ENCODE measurements at places on chromosomes 12 and 14.

GRCh38 chr14:103737432-103738045 lies 21.9 kb downstream of the ZFYVE21 start:
- DNase-seq = no peak

DNA sequence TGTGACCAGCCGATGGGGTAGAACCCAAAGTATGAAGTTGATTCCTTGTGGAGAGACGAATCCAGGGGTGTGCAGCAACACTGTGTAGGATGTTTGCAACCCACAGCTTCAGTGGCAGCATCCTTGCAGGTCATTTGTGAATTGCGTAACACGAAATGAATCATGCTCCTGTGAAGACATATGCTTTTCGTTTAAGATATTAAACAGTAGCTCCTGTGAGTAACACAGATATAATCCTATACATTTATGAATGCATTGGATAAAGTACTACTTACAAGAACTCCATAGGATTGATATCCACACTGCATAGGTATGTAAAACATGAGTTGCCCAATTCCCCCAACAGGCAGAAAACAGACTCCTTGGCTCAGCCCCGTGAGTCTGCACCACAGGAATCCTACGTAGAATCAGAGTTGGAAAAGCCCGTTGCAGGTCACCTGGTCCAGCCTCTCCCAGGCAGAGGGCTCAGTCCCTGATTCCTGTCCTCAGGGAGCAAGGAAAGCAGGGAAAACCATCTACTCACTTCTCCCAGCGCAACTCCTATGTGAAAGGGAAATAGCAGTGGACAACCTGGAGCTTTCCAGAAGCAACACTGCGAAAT lies 75.8 kb downstream of the GPATCH2L start:
- no peak for DNase-seq

DNA sequence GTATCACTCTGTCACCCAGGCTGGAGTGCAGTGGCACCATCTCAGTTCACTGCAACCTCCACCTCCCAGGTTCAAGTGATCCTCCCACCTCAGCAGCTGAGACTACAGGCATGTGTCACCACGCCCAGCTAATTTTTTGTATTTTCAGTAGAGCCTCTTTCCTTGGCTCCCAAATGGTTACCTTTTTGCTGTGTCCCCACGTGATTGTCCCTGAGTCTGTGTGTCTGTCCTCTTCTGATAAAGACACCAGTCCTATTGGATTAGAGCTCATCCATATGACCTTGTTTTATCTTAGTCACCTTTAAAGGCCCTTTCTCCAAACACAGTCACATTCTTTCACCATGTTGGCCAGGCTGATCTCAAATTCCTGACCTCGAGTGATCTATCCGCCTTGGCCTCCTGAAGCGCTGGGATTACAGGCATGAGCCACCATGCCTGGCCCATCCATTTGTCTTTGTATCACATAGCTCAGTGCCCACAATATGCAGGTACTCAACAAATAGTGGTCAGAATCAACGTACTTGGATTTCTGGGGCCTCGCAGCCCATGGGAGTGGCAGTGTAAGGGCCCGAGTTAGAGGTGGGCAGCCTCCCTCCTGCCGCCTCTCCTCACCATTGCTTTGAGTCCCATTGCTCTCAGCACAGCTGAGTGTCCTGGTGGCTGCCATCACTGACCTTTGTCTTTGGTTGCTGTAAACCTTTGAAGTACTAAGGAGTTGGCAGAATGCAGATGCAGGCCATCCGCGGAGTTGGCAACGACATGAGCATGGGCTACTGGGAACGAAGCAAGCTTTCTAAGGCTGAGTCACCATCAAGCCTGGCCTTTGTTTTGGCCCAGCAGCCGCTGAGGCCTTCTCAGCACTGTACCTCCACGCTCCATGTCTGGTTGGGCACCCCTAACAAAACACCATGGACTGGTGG lies 9.3 kb downstream of the TPCN1 start:
- no peak for DNase-seq

GRCh38 chr12:27431185-27431584 lies 15.4 kb upstream of the SMCO2 start:
- no peak for DNase-seq

DNA sequence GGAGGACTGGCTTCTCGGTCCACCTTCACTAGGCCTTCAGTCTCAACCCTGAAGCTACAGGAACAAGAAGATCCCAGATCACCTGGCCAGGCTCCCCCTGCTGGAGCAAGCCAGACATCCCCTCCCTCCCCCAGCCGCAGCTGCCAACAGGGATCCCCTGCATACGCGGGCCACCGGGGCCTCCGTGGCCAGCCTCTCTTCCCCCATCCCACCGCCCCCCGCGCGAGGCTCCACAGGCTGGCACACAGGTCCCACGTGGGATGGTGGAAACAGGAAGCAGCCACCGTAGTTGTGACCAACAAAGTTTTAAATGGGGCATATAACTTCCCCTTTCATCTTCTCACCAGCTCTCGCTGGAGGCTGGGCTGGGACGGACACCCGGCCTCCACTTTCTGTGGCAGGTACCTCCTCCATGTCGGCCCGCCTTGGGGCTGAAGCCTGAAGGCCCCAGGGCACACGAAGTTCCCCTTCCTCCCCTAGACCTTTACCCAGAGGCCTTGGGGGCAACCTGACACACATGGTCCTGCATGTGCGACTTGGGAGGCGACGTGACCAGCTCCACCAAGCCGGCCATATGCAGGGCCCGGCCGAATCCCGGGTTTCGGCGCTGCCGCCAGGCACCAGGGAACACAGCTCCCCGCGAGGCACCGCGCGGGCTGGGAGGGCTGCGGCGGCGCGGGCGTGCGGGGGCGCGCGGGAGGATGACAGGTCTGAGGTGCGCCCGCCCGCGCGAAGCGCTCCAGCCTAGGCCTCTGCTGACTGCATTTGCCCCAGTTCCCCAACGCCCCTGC lies 44.4 kb upstream of the PNMA1 start:
- peak; percentile 72 for DNase-seq

GRCh38 chr14:37447883-37448391 lies 147.1 kb downstream of the FOXA1 start:
- DNase-seq = no peak

GRCh38 chr14:81004575-81004974 lies 49.2 kb downstream of the TSHR start:
- no peak for DNase-seq

- no peak for DNase-seq
These were observed 76.6 kb upstream of the GPR68 start for GRCh38 chr14:91321131-91321530.

DNA sequence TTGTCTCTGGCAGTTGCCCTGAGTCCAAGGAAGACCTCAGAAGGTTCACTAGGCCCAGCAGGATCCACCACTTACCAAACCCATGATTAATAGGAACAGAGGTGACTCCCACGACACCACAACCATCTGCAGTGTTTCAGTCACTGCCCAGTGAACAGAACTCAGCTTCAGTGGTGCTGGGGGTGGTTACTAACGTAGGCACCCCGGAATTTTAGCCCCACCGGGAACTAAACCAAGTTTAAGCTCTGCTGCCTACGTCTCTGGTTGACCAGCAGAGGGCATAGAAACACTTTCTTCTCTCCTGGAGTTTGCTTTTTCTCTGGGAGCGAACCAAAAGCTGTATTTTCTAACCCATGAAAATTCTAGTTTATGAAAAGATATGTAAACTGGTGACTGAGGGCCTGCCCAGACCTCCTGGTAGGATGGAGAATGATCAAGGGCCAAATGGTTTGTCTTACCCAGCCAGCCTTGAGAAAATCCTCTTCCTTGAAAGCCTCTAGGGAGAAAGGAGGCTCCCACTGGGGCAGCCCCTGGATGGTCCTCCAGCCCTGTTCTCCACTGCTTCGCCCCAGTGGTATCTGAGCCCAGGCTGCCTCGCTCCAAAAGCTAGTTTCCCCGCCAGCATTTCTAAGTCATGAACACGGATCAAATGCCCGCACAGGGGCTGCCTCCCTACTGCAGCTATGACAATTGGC lies 379.8 kb downstream of the DPF3 start:
- no peak for DNase-seq

- no peak for DNase-seq
These were observed 955.1 kb downstream of the TMTC2 start for GRCh38 chr12:83641789-83642188.

GRCh38 chr12:30698346-30698745 lies 2.7 kb upstream of the IPO8 start:
- no peak for DNase-seq

DNA sequence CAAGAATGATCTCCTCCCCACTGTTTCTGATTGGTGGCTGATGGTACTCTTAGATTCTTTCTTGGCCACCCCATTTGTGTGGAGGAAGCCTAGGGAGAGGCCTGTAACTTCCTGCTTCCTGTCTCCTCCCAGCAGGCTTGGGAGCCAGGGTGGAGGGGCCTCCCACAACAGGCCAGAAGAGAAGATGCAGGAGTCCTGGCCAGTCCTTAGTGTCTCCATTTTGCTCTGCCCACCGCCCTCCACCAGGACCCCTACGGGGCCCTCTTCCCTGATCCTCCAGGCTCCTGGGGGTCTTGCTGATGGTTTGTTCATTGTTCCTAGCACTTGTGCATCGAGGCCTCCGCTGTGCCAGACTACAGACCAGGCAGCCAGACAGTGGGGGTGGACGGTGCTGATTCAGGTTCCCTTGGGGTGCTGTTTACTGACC lies 6.8 kb downstream of the TSPAN9 start:
- DNase-seq = no peak

DNA sequence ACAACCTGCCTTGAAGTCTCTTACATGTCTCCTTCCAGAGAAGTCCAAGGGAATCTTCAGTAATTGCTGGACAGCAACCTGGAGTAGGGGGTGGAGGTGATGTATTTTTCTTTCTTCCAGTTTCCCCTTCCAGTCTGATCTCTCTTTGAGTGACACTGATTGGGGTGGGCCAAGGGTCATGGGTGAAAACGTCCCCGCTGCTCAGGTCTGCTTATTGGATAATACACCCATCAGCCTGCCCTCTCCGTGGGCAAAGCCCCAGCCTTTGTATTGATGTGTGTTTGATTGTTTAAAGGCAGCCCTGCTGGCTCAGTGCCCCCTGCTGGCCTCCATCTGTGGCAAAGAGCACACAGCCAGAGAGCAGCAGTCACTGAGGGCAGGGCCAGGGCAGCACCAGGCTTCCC lies 35.7 kb upstream of the ATP2A2 start:
- DNase-seq = peak; percentile 34

DNA sequence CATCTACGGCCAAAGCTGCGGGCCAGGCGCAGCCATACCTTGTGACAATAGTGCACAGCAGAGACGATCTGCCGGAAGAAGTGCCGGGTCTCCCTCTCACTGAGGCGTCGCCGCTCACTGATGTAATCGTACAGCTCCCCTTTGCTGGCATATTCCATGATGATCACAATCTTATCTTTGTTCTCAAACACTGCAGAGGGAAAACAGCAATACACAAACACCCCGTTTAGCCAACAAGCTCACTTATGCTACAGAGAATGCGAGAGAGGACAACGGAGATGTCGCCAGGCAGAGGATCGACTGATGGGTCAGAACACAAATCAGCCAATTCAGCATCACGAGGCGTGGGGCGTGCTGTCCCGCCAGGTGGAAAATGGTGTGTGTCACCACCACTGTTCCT lies 52.1 kb downstream of the NUAK1 start:
- no peak for DNase-seq

- DNase-seq = no peak
These were observed 29.9 kb upstream of the PTPRR start for GRCh38 chr12:70950451-70950850.

DNA sequence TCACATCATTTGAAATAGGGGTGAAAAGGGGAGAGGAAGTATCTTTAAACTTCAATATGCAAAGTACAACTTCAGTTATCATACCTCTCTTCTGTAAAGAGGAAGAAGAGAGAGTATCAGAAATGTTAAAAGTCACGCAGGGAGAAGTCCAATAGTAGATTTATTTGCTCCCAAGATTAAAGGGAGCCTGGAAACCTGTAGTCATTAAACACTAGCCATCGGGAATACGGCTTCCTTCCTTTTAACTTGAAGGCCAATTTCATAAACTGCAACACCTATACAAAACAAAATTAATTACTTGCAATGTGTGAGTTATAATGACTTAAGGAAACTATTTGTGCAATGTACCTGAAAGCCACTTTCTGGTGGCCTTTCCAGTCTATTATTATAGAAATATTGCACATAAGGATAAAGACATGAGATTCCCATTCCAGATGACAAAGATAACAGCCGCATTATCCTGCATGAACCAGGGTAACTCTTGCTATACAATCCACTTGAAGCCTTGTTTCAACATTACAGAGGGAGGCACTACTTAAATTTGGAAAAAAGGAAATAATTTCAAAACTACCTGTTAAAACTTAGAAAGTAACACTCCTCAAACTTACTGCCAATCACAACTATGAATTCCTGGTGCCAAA lies 4.6 kb downstream of the BTG1 start:
- no peak for DNase-seq

- no peak for DNase-seq
These were observed 7.9 kb upstream of the KLRB1 start for GRCh38 chr12:9615420-9616136.

DNA sequence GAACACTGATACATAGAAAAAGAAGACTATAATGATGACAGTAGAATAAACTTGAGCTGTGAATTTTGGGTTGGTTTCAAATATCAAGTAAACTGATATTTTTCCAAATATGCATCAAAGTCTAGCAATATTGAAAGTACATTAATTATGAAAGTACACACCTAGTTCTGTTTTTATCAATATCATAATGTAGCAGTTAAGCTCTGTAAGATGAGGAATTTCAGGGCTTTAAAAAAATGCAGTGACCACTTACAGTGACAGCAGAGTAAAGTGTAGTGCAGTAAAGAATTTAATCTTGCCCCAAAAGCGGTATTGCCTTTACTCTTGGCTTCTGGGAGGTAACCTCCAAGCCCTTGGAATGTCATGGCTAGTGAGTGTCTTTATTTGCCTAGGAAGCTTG lies 102.9 kb upstream of the ABCD2 start:
- DNase-seq = no peak

DNA sequence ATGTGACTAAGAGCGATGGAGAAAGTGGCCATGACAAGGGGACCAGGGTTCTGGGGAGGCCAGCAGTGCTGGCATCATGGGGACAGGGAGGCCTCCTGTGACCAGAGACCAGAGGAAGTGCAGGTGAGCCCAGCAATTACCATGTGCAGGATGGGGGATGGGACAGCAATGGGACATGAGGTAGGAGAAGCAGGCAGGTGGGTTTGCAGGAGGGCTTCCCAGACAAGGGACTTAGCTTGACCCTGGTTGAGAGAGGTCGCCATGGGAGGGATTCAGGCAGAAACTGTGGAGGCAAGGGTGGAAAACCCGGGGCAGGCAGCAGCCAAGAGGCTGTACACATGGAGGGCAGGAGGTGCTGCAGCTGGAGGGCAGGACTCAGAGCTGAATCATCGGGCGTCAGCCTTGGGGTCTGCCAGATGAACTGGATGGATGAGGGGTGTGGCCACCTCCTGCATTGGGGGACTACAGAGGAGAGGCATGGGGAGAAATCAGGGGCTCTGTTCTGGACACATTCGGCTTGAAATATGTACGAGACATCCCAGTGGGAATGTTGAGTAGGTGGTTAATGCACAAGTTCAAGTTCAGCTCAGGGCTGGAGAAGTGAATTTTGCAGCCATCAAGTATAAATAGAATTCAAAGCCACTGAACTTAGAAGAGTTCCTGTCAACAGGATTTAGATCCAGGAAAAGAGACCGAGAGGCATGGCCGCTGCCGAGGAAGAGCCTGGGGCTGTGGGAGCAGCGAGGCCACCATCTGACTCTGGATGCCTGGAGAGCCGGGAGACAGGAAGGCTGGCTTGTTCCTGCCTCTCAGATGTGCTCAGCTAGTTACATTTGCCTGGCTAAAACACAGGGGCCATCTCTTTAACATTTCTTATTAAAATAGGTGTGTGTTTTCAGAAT lies 36.6 kb downstream of the SFSWAP start:
- no peak for DNase-seq

GRCh38 chr12:4943938-4944284 lies 34.2 kb downstream of the KCNA1 start:
- no peak for DNase-seq

GRCh38 chr12:92029136-92029535 lies 116.5 kb downstream of the BTG1 start:
- no peak for DNase-seq

- no peak for DNase-seq
These were observed 57.5 kb upstream of the PIWIL1 start for GRCh38 chr12:130280231-130280630.

All from stimulated activated CD4-positive, alpha-beta T cell treated with anti-CD3 and anti-CD28 coated beads, Interleukin-4, amount 100 ng/mL, for 48 hours (primary cell).